Globus pallidus (tissue), 1 donor: ENCODE measurements at places on chromosomes 11 and 22.

DNA sequence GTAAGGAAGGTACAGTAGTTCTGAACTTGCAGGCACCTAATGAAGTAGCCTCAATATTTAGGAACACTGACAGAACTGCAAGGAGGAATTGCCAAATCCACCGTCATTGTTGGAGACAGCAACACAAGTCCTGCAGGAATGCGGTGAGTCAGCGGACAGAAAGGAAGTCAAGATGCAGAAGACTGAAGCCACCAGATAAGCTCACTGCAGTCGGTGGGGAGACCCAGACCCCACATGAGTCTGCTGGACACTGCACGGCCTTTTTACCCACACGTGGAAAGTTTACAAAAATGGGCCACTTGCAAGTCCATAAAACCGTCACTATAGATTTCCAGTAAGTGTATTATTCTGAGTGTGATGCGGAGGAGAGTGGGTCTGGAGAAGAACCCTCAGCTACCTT is 1471.6 kb downstream of the TBC1D22A start:
- no peak for DNase-seq

DNA sequence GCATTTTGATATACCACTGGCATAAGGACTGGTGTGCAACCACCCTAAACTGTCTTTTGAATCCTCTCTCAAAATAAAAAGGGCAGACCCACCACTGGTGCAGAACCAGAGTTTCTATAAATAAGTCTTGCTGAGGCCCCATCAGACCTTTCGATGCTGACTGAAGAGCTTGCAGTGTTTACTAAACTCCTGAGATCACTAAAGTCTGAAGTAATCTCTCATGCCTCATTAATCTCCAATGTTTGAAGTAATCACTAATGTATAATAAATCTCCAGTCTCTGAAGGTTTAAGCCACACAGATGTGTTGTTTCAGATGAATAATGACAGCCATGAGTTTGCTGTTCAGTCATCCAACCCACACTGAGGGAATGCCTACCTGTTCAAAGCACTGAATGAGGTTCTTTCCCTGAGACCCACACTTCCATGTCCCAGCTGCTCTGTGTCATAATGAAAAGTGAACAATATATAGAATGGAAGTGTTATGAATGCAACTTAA is 50.6 kb upstream of the DEUP1 start:
- no peak for DNase-seq

- peak; percentile 50 for DNase-seq
These were observed 19.9 kb downstream of the PACSIN2 start for GRCh38 chr22:42994917-42995562.

DNA sequence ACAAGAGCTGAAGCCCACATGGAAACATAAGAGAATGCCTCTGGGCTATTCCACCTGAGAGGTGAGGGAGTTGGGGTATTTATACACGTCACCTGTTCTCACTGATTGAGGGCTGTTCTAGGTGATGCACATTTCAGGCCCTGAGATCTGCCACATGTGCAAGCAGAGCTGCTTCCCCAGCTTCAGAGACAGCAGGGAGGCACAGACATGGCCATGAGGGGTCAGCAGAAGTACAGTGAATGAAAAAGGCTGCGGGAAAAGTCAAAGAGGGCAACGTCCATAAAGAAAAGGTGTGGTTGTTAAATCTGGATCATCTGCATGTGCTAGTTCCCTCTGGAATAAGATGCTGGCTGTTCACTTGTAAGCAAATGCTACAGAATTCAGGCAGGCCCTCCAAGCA is 75.4 kb downstream of the GAB4 start:
- DNase-seq, result peak; percentile 35

DNA sequence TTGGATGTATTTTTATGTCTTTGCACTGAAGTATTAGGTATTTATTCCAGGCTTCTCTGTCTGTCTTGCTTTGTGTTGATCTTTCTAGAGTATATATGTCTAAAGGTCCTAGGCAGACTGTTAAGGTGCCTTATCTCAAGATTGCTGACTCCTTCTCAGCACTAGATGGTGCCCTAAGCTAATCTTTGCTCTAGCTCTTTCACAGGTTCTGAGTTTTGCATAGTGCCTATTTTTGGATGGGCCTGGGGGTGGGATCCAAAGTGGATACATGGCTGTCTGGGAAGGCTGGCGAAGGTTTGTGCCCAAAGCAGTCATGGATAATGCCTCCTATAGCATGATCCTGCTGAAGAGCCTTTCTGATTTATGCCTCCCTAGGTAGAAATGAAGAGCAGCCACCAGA is 154.9 kb downstream of the TRPC6 start:
- no peak for DNase-seq

- no peak for DNase-seq
These were observed 142.8 kb downstream of the MAML2 start for GRCh38 chr11:96200243-96200642.

DNA sequence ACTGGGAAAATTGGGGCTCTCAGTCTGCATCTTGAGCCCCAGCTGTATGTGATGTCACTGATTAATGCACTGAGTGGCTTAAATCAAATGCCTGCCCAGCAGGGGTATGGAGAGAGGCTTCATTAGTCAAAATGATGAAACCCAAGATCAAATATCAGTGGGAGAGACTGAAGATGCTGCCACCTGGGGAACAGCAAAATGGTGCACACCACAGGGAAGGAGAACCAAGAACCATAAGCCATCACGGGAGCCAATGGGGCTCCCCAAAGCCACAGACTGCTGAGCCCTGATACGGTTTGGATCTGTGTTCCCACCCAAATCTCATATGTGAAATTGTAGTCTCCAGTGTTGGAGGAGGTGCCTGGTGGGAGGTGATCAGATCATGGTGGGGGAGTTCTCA is 85.6 kb downstream of the CTTN start:
- DNase-seq, result no peak

- no peak for DNase-seq
These were observed 536 bp downstream of the YWHAH start for GRCh38 chr22:31944700-31945442.

DNA sequence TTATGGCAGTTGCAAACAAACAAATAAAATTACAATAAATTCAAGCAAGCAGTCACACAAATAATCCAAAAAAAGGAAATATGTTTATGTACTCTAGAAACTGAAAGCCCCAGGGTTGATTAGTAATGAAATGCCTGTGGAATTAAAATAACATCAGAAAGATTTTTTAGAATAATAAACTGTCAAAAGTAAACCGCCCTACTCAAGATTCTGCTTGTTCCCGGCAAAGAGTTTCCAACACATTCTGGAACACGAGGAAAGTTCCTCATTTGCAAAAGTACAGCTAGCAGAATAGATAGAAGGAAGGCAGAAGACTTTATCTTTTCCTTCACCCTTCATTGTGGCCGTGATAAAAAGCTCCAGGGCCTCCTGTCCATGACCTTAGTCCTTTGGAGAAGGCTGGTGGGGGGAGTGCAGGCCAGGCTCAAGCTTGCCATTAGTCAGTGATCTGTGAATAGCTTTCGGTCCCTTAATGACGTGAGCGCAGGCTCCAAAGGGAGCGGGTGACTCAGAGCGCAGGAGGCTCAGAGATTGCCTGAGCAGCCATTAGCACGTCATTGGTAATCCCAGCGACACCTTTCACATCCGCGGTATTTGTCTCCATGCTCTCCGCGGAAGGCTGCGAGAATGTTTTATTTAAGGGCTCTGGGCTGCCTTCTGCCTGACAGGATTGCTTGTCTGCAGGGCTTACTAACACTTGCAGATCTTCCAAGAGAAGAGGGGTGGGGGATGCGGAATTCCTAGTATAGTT is 458.3 kb downstream of the METTL15 start:
- DNase-seq, result peak; percentile 3

DNA sequence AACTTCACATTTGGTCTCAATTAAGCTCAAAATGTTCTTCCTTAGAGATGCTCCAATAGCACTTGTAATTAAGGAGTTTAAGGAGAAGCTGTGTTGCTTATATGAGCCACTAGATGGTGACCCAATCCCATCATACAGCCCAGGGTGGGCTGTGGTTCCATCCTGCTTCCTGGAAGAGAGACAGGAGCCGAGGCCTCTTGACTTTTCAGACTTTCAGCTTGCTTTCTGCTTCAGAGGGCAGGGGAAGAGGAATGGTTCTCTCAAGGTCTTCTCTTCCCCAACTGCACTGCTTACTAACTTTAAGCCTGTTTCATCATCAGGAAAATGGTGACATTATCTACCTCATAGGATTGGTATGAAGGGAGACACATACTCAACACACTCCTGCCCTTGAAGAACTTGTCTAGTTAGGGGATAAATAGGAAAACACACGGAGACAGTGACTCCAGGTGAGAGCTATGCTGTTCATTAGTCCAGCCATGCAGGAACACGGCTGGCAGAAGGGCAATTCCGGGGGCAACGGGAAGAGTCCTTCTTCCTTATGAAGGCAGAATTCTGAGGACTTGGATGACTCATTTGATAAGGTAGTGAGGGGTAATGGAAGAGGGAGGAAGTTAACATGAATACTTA is 20.1 kb downstream of the TMEM218 start:
- peak; percentile 38 for DNase-seq

DNA sequence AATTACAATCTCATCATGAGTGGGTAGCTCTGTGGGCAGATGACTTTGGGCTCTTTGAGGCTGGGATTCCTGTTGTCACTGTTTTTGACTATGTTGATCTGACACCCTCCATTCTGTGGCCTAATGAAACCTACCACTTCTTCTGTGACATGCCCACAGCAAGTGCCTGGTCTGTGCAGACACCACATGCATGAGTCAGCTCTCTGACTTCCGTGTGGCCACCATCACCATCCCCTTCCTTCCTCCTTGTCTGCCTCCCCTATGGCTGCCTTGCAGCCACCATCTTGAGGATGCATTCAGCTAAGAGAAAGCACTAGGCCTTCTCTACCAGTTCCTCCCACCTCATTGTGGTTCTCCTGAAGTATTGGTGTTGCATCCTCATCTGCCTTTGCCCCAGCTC is 15.3 kb upstream of the OR10V1 start:
- DNase-seq, result no peak

DNA sequence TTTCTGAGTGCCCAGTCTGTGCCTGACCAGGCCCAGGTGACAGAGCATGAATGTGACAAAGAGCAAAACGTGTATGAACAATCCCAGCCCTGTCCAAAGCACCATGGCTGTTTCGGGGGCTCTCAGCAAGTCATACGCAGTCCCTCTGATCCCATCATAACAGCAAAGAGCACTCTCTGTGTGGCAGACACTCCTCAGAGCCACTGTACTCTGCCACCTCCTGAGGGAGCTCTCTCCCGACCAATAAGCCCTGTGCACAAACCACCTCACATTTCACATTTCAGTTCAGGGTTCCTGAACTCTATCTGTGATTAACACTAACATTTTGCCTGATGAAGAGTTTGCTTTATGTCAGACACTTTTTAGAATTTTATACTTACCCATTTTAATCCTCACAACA is 6.6 kb downstream of the DGCR2 start:
- peak; percentile 68 for DNase-seq

- no peak for DNase-seq
These were observed 43.4 kb downstream of the PAX6 start for GRCh38 chr11:31767685-31768084.

- peak; percentile 20 for DNase-seq
These were observed 47.2 kb downstream of the MYO7A start for GRCh38 chr11:77175021-77175842.

- no peak for DNase-seq
These were observed 110.6 kb downstream of the SCN3B start for GRCh38 chr11:123543797-123544196.

- DNase-seq, result peak; percentile 75
These were observed 132.9 kb downstream of the COMMD9 start for GRCh38 chr11:36156161-36156816.

DNA sequence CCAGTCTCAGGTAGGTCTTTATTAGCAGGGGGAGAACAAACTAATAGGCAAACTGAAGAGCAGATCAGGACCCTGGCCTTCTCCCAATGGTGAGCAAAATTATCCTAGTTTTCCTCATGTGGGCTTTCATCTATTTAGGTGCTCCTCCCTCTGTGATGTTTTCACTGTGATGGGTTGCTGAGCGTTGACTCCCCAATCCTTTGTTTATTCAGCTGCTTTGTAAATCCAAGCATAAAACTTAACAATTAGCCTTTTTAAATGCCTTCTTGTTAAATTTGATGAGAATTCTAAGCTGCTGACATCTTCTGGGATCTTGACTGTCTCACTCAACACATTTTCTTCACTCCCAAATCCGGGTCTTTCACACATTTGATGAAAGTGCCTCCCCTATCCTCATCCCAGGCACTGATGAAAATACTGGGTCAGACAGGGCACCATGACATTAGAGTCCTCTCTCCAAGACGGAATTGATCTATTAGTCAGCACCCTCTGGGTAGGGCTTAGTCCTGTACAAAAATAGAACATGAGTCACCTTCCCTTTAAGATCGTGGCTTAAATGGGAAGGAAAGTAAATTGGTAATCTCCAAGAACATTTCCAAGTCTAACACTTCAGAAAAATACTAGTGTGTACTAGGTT is 199.3 kb upstream of the ISX start:
- DNase-seq, result no peak

GRCh38 chr22:43186272-43187170 is at the start of gene TTLL12:
Gene TTLL12 (minus strand): TSS chr22:43187134. CDS start chr22:43187069, 65 bp downstream.
- DNase-seq, result peak; percentile 54

GRCh38 chr11:11425806-11426205 is 72.8 kb upstream of the CSNK2A3 start:
- no peak for DNase-seq
